ENCODE measurements at places on chromosomes 13 and 19. TPM values are rescaled to one million over a fixed set of nuclear protein-coding genes. Genes with fewer than 3 reads are reported as not detected.

- no peak for DNase-seq
- H3K27me3 ChIP-seq = peaks cover 2% of the 10 kb centered on the region
- no peak overlapping the region for H3K27ac ChIP-seq
- H3K4me3 ChIP-seq = no peak overlapping the region
- no peaks in the 10 kb centered on the region for H3K36me3 ChIP-seq
These were observed 2.5 kb upstream of the ZMYM2 start for GRCh38 chr13:19955873-19956559.

Gene ESD
- total RNA-seq = 118 TPM

DNA sequence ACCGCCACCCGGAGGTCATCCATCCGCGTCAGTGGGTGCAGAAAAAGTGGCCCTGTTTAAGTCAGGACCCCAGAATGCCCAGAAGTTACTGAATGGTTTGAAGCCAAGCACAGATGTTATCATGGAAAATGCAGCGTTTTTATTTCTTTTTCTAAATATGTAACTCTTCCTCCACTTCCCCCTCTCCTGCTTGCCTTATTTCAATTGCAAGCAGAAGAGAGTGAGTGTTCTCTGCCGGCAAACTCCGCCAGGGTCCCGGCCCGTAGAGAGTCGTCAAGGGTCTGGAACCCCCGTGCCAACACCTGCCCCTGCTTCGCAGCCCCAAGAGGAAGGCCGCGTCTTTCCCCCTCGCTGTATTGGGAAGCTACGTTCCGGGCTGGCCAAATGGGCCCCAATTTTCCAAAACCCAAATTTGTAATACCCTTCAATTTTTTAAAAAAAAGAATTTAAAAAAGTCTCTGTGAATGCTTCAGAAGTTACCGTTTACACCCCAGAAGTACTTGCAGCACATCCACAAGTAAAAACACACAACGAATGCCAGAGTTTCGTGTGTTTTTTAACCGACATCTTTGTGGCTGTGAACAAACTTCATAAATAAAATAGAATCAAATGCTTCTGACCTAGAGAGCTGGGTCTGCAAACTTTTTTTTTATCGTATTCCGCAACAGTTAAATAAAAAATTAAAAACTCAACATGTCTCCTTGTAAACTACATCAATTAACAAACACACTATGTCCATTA lies 712 bp upstream of the PDX1 start:
- H3K4me1 ChIP-seq = peaks cover 25% of the 10 kb centered on the region
- peaks cover 99% of the 10 kb centered on the region for H3K27me3 ChIP-seq
- DNase-seq = no peak
- no peak overlapping the region for H3K4me3 ChIP-seq
- peaks cover 2% of the 10 kb centered on the region for H3K36me3 ChIP-seq

DNA sequence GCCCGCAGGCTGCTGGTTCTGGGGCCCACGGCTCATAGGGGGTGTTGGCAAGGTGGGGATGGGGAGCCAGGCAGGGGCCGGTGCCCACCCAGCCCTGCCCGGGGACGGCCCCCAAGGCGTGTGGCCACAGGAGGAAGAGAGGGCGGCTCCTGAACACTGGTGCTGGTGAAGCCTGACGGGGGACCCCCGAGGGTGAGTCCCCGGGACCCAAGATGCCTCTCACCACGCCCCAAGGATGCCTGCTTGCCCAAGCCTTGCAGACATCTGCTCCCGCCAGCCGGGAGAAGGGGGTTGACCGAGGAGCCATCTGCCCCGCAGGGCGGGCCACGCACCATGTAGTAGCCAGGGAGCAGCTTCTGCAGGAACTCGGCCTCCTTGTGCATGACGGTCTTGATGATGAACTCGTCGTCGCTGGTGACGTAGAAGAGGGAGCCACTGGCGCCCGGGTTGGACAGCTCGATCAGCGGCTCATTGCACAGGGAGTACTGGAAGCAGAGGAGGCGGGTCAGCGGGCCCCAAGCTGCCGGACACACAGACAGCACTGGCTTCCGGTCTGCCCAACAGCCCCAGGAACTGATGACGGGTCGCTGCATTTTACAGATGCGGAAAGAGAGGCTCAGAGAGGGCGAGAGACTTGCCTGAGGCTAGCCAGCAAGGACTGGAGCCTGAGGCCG lies 29.6 kb upstream of the CACTIN start:
- DNase-seq = no peak
- H3K27ac ChIP-seq = no peak overlapping the region

Gene ANGPTL4
- not detected for total RNA-seq

DNA sequence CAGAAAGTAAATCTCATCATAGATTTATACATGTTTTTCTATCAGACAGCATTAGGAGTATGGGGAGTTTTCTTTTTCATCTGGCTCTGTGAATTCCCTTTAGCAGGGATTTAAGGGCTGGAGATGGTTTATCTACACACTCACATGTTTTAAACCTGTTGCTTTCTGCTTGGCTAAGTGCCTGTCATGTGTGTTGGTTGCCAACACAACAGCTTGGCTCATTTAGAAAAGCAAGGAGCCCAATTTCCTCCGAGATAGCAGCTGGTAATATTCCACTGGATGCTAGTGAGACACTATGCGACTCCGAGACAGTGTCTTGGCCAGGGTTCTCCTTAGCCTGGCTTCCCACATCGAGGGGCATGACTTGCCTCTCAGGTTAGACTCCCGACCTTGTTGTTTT lies 83.3 kb downstream of the KLF5 start:
- no peak for DNase-seq
- peaks cover 35% of the 10 kb centered on the region for H3K4me1 ChIP-seq
- no peaks in the 10 kb centered on the region for H3K36me3 ChIP-seq
- H3K4me3 ChIP-seq = peak overlapping the region; percentile 64

Gene TCF3
- total RNA-seq = 354 TPM

Gene PAF1
- 67.3 TPM for total RNA-seq

Gene FAM124A
- 3.7 TPM for total RNA-seq

Gene PALM
- 52.1 TPM for total RNA-seq

- no peak overlapping the region for H3K27ac ChIP-seq
- H3K36me3 ChIP-seq = peaks cover 11% of the 10 kb centered on the region
- peak overlapping the region; percentile 80 for H3K4me3 ChIP-seq
- DNase-seq = no peak
These were observed 957 bp downstream of the NUMBL start for GRCh38 chr19:40689339-40690049.

DNA sequence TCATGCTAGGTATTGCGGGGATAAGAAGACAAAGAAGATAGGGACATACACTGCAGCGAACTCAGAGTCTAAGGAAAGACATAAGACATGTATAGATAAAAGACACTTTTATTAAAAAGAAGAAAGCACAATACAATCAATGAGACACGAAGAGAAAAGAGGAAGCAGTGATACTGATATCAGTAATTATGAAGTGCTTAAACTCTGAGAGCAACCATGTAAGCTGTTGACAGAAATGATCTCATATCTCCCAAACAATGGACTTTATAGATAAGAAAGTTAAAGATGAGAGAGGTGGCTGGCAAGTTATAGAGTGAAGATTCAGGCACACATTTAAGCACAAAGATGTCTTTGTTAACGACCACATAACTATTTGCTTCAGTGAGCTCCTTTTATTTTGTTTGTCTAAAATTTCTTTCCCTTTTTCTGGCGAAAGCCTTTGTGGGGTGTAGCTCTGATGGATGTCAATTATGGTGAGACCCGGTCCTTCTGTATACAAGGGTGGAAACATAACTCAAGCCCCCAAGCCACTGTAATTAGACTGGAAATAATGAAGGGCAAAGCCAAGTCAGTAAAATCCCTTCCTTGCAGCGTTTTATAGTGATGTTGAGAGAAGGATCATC lies 818.0 kb upstream of the SLC10A2 start:
- peak overlapping the region; percentile 38 for H3K4me3 ChIP-seq
- no peaks in the 10 kb centered on the region for H3K27me3 ChIP-seq
- peaks cover 3% of the 10 kb centered on the region for H3K36me3 ChIP-seq
- H3K27ac ChIP-seq = peak overlapping the region; percentile 89
- DNase-seq = no peak

Gene GPR183
- not detected for total RNA-seq

DNA sequence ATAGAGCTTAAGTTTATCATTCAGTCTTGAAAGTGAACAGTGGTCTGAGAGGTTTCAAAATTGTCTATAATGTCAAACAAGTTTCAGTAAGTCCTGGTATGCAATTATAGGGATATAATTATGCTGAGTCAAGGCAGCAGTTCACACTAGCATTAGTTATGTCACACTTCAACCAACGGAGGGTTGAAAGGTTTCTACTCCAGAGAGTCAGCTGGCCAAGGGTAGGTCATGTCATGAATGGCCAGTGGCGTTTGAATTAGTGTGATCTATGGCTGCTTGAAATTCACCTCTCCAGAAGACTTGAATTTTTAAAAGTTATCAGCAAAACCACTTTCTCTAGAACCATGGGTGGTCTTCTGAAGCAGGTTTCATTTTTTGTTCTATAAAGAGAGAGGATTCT lies 108.6 kb downstream of the TNFRSF19 start:
- H3K27me3 ChIP-seq = no peaks in the 10 kb centered on the region
- H3K4me1 ChIP-seq = peaks cover 3% of the 10 kb centered on the region
- H3K27ac ChIP-seq = no peak overlapping the region
- H3K4me3 ChIP-seq = no peak overlapping the region
- no peak for DNase-seq

GRCh38 chr13:101262306-101262705 lies 154.0 kb downstream of the NALCN start:
- H3K27ac ChIP-seq = no peak overlapping the region
- H3K4me3 ChIP-seq = no peak overlapping the region
- DNase-seq = no peak
- no peaks in the 10 kb centered on the region for H3K27me3 ChIP-seq

DNA sequence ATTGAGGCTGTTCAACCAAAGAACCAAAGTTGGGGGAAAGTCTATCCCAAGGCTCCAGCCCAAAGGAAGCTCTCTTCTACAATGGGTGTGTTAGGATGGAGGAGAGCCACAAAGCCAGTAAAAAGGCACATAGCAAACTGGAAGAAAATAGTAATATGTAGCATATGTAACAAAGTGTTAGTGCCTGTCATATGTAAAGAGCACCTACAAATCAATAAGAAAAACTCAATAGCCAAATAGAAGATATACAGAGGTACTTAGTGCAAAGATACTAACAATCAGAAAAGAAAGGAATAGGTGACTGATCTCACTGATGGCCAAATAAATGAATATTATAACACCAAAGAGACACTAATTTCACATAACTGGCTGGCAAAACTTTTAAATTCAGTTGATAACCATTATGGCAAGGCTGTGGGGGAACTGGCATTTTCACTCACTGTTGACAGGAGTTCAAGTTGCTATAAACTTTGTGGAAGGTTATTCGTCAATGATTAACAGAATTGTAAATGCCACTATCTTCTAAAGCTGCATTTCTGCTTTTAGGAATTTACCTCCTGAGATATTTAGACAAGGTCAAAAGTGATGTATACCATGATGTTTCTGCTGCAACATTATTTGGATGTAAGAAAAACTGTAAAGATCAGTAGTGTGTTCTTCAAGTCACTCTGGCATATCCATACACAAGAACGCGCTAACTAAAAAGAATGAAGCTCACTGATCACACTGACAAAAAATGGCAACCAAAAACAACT lies 110.8 kb downstream of the GNG7 start:
- no peak overlapping the region for H3K27ac ChIP-seq
- peaks cover 21% of the 10 kb centered on the region for H3K27me3 ChIP-seq
- H3K36me3 ChIP-seq = no peaks in the 10 kb centered on the region
- H3K4me3 ChIP-seq = no peak overlapping the region

GRCh38 chr19:35075202-35076025 lies 33.9 kb downstream of the HPN start:
- no peaks in the 10 kb centered on the region for H3K36me3 ChIP-seq
- no peaks in the 10 kb centered on the region for H3K27me3 ChIP-seq
- DNase-seq = no peak

GRCh38 chr19:1169411-1169791 lies 4.7 kb downstream of the SBNO2 start:
- no peaks in the 10 kb centered on the region for H3K27me3 ChIP-seq
- H3K27ac ChIP-seq = peak overlapping the region; percentile 67
- peaks cover 7% of the 10 kb centered on the region for H3K36me3 ChIP-seq
- peaks cover 31% of the 10 kb centered on the region for H3K4me1 ChIP-seq
- H3K4me3 ChIP-seq = peak overlapping the region; percentile 68
- no peak for DNase-seq

Gene FSD1
- total RNA-seq = 53.5 TPM

- H3K36me3 ChIP-seq = no peaks in the 10 kb centered on the region
- no peak overlapping the region for H3K4me3 ChIP-seq
- no peak overlapping the region for H3K27ac ChIP-seq
These were observed 27.3 kb downstream of the ALOX5AP start for GRCh38 chr13:30762643-30763042.

DNA sequence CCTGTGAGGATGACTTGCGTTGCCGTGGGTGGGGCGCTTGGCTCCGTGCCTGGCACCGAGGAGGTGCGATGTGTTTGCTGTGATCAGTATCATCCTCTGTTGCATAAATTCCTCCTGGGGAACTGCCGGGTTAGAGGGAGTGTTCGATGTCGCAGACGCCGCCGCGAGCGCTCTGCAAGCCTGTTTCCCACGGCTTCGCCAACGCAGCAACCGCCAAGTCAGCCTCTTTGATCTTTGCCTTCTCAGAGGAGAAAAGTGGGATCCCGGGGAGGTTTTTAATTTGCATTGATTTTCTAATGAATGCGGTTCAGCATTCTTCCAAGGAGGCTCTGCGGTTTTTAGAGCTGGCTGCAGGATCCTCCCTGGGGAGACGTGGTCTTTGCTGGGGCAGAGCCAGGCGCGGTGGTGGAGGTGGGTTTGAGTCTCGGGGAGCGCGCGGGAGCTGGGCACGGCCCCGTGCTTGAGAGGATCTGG lies 7.6 kb downstream of the GPR32 start:
- peak; percentile 18 for DNase-seq
- peaks cover 92% of the 10 kb centered on the region for H3K27me3 ChIP-seq
- no peak overlapping the region for H3K4me3 ChIP-seq
- H3K27ac ChIP-seq = no peak overlapping the region

Gene ZNF540
- 1.0 TPM for total RNA-seq

GRCh38 chr13:95573221-95573620 lies 20.7 kb downstream of the CLDN10 start:
- peaks cover 13% of the 10 kb centered on the region for H3K36me3 ChIP-seq
- no peak for DNase-seq
- H3K27me3 ChIP-seq = no peaks in the 10 kb centered on the region
- peaks cover 14% of the 10 kb centered on the region for H3K4me1 ChIP-seq

GRCh38 chr19:58009301-58009665 lies 6.7 kb upstream of the ZNF606 start:
- peaks cover 69% of the 10 kb centered on the region for H3K36me3 ChIP-seq
- no peak overlapping the region for H3K4me3 ChIP-seq
- no peak overlapping the region for H3K27ac ChIP-seq
- peaks cover 4% of the 10 kb centered on the region for H3K27me3 ChIP-seq
- DNase-seq = no peak

Gene CFAP97D2
- total RNA-seq = not detected

DNA sequence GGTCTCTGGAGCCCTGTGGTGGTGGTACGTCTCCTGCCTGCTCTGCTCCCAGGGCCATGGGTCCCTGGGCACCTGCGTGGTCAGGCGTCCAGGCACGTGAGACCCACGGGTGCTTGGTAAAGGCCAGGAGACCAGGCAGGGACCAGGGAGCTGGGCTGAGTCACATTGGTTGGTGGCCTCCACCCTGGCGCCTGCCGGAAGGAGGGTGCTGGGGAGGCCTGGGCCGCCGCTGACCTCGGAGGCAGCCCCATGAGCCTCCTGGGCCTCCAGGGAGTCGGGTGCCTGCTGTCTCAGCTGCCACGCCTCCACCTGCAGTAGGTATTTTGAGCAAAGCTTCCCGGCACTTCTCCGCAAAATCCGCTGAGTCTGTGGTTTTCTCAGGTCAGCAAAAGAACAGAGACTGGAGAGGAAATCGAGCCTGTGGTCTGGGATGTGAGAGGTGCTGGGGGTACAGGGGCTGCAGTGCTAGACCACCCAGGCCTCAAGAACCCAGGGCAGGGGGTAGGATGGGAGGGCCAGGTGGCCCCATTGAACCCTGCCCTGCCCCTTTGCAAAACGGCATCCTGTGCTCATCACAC lies 3.6 kb upstream of the PLK5 start:
- H3K4me1 ChIP-seq = peaks cover 7% of the 10 kb centered on the region
- peaks cover 63% of the 10 kb centered on the region for H3K27me3 ChIP-seq
- no peak overlapping the region for H3K27ac ChIP-seq
- no peaks in the 10 kb centered on the region for H3K36me3 ChIP-seq

Measured in neural crest cell (in vitro differentiated cells).